Right cardiac atrium (tissue), 5 donors: ENCODE measurements at places on chromosomes 2 and 18. TPM values are rescaled to one million over a fixed set of nuclear protein-coding genes. Genes with fewer than 3 reads are reported as not detected.
A peak's percentile ranks its signal among the peaks of the same experiment; 100 is the strongest.

- DNase-seq, result no peak
Observed at GRCh38 chr18:53745224-53745967, 479.1 kb downstream of the MBD2 start.

- no peak for DNase-seq
Observed at GRCh38 chr2:176613323-176613987, 344.2 kb downstream of the MTX2 start.

DNA sequence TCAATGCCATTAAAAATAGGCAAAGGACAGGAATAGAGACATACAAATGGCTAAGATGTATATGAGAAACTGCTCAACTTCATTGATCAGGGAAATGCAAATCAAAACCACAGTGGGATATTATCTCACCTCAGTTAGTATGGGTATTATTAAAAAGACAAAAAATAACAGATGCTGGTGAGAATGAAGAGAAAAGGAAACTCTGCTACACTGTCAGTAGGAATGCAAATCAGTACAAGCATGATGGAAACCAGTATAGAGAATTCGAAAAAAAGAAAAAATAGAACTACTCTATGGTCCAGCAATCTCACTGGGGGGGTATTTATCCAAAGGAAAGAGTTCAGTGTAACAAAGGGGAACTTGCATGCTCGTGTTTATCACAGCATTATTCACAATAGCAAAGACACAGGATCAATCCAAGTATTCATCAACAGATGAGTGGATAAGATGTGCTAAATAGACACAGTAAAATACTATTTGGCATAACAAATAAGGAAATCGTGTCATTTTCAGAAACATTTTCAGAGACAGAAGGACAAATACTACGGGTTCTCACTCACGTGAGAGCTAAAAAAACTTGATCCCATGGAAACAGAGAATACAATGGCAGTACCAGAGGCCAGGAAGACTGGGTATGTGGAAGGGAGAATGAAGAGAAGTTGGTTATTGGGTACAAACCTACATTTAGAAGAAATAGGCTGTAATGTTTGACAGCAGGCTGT, 60.6 kb downstream of the CCDC74A start:
- DNase-seq, result no peak

DNA sequence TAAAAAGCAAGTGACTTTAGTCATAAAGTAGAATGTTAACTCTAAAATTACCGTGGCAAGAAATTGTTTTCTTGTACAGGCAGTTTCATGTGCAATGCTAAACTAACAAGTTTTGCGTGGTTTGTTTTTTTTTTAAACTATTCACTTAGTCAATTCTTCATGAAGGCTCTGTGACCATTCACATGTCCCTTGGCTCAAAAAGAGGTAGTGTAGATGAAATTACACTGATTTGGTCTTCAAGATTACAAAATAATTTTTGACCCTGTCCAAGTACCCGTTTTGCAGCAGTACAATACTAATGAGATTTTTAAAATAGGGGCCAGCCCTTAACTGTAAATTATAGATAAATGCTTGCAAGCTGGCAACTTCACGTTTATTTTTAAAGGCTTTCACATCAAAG, 1.3 kb downstream of the TMEM131 start:
- DNase-seq, result no peak

Gene TP53I3
- total RNA-seq, result 6.0 TPM

GRCh38 chr2:68319398-68320117, at the start of gene CNRIP1:
TSS of gene CNRIP1 (minus strand) at chr2:68319949. CDS start at chr2:68319400, 549 bp downstream.
- peak; percentile 89 for DNase-seq

Gene FBXO11
- total RNA-seq, result 39.1 TPM

- no peak for DNase-seq
Observed at GRCh38 chr2:215727507-215728503, 285.5 kb downstream of the MREG start.

GRCh38 chr2:122519366-122519765, 763.9 kb downstream of the TSN start:
- no peak for DNase-seq

Gene UGT1A5
- total RNA-seq, result not detected

DNA sequence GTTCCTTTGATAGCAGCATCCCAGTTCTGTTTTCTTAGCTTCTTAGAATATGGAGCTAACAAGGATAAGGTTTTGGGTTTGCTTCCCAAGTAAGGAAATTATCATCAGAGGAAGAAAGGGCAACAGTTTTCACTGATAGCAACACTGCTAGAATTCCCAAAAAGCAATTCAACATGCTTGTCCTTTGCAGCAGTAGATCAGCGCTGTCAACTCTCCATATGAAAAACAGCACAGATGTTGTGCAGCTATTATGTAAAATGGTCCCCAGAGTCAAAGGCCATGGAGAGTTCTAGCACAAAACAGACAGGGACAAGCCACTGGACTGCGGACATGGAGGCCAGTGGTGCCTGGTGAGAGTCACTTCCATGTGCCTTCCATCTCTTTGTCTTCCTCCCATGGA, 135.9 kb upstream of the RNF152 start:
- no peak for DNase-seq

- DNase-seq, result peak; percentile 79
Observed at GRCh38 chr2:69518841-69519240, 81.6 kb upstream of the NFU1 start.

Gene DSC1
- 64.3 TPM for total RNA-seq

DNA sequence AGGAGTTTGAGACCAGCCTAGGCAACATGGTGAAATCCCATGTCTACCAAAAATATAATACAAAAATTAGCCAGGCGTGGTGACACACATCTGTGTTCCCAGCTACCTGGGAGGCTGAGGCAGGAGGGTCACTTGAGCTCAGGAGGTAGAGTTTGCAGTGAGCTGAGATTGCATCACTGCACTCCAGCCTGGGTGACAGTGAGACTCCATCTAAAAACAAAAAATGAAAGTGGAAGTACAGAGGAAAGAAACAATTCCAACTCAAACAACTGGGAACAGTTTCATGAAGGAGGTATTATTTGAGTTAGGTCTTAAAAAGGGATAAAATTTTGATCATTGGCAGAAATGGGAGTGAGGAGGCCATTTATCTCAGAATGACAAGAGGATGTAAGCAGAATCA, 6.3 kb upstream of the RAB1A start:
- no peak for DNase-seq

GRCh38 chr2:11998626-11999378, 252.4 kb downstream of the LPIN1 start:
- no peak for DNase-seq

DNA sequence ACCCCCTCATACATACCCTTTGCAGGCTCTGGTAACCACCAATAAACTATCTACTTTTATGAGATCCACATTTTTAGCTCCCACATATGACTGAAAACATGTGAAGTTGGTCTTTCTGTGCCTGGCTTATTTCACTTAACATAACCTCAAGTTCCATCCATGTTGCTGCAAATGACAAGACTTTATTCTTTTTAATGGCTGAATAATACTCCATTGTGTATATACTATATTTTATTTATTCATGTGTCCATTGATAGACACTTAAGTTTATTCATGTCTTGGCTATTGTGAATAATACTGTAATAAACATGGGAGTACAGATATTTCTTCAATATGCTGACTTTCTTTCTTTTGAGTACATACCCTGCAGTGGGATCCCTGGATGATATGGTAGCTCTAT, 45.9 kb downstream of the SCN7A start:
- DNase-seq, result no peak

Gene RAMP1
- 157 TPM for total RNA-seq

DNA sequence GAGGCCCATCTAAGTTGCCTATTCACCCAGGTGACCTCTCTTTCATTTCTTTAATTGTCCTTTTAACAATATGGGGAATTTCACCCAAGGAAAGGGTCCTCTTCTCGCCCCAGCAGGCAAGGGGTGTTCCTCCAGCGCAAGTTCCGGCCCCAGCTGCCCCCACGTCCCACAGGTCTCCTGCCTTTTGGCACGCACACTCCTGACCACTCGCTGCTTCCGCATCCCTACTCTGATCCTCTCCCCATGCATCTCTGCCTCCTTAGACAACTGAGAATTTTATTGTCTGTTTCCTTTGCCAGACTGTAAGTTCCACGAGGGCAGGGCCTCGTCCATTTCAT, 684 bp upstream of the ARPC2 start:
- DNase-seq, result peak; percentile 53

DNA sequence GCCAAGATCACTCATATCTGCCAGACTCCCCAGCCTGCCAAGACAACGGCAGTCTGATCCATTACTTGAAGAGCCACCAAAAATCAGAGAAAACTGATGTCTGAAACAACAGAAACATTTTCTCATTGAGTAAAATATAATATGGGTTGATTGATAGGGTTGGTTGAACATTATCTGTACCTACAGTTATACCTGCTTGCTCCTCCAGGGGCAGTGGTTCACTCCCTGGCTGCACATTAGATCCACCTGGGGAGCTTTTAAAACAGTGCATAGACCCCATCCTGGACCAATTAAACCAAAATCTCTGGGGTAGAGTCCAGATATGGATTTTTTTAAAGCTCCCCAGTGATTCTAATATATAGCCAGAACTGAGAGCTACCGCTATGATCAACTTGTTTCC, 43.6 kb upstream of the SLC14A2 start:
- DNase-seq, result no peak

Gene CMPK2
- total RNA-seq, result 3.0 TPM

Gene POU3F3
- total RNA-seq, result 0.76 TPM

Gene OSGEPL1
- 10.5 TPM for total RNA-seq

DNA sequence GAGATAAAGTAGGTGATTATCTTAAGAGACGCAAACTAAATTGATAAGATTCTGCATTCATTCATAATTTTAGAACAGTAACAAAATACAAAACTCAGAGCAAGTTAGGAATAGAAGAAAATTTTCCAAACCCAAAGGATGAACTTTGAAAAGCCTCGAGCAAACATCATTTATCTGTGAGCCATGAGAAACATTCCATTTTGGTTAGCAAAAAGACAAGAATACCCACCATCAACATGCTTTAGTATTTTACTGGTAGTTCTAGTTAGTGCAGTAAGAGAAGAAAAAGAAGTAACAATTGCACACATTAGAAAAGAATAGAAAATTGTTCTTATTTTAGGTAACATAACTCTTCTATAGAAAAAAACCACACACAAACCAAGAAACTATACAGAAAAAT, 291.3 kb upstream of the TCF4 start:
- DNase-seq, result no peak

DNA sequence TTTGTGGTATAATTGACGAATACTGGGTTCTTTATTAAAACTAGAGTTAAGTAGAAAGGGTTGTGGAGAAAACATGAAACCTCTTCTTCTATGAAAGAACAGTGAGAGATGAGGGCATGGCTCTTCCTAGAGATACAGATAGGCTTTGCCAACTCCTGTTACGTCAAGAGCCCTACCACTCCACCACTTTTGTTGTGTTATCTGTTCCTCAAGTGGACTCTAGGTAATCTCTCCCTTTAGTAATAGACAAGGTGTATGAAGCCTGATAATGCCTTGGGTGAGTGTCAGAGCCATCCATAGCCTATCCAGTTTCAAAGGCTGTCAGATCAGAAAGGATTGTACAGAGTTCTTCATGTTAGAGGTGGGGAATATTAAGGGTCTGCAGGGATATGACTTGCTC, 176.4 kb downstream of the SETBP1 start:
- DNase-seq, result no peak

DNA sequence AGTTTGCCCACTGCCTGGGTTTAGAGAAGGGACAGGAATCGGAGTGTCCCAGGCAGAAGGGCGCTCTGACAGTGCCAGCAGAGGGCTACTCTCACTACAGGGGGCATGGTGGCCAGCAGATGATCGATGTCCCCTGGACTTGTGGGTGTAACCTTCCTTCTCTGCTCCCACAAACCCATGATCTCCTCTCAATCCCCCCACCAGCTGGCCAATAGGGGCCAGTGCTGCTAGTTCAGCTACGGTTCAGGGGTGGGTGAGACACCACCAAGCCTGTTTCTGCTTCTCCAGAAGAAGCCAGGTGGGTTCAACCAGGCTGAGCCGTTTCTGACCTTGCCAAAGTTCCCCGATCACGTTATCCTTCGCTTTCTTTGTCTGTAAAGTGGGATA, 1.3 kb downstream of the NPPC start:
- no peak for DNase-seq

GRCh38 chr18:33184175-33184574, 256.3 kb downstream of the CCDC178 start:
- no peak for DNase-seq

- no peak for DNase-seq
Observed at GRCh38 chr2:240912878-240913809, 7.0 kb downstream of the CROCC2 start.

DNA sequence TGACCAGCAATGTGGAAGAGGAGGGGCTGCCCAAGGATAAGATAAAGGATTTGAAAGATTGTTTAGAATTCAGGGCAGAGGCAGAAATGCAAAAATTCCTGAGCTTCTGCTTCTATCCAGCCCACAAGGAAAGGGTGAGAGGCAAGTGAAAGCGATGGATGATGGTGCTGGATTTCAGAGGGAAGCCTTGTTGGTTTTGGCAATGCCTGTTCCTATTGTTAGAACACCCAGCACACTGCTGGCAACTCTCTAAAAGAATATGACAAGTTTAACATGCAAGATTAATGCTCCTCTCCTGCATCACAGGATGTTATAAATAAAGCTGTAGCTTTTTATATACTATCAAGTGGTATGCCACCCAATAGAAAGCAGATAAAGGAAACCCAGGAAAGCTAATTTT, 92.6 kb downstream of the ZNF385B start:
- no peak for DNase-seq

DNA sequence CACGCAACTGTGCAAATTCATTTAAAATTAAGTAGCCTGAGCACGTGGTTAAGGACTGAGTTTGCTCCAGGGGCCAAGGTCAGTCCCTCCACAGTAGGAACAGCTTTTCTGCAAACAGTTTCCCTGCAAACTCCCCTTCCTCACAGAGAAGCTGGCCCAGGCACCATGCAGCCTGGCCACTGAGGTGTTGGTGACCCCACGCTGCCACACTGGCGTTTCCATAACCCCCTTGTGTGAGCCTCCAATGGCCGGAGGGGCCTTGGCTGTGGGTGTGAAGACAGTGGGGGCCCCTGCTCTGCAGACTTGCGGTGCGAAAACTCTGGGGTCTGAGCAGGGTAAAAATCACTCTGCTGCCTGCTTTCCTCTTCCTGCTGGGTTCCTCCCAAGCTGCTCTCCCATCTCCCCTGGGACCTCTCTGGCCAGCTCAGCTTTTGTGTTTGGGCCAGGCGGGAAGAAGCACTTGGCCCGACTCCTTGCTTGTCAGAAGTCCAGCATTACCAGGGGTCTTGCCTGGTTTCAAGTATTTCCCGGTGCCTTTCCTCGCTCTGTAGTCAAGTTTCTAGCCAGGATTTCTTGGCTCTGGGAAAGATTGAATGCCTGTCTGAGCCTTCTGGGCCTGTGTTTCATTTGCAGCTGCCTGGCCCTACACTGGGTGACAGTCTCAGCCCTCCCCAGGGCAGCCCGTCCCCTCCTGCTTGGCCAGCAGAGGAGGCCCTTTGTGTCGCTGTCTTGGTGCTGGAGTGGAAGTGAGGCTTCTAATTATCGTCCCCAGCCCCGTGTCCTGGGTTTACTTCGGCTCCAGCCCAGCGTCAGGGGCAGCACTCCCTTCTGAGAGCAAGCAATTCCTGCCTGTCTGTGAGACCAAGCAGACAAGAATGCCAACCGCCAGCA, 131.4 kb upstream of the SLC1A4 start:
- DNase-seq, result peak; percentile 74

GRCh38 chr2:236317938-236318396, 53.8 kb upstream of the ASB18 start:
- peak; percentile 60 for DNase-seq

Gene CAD
- 9.9 TPM for total RNA-seq

- DNase-seq, result no peak
Observed at GRCh38 chr2:221254299-221254698, 317.8 kb downstream of the EPHA4 start.
